ENCODE measurements at places on chromosomes 4 and X. TPM values are rescaled to one million over a fixed set of nuclear protein-coding genes. Genes with fewer than 3 reads are reported as not detected.
A peak's percentile ranks its signal among the peaks of the same experiment; 100 is the strongest.

The POU4F2 gene
- total RNA-seq, result not detected

The USP51 gene
- 2.2 TPM for total RNA-seq

The TGIF2LX gene
- total RNA-seq, result not detected

GRCh38 chrX:19225909-19226308 lies 103.6 kb upstream of the ADGRG2 start:
- DNase-seq, result no peak

GRCh38 chrX:107565931-107566603 lies 62.2 kb upstream of the PRPS1 start:
- no peak for DNase-seq

DNA sequence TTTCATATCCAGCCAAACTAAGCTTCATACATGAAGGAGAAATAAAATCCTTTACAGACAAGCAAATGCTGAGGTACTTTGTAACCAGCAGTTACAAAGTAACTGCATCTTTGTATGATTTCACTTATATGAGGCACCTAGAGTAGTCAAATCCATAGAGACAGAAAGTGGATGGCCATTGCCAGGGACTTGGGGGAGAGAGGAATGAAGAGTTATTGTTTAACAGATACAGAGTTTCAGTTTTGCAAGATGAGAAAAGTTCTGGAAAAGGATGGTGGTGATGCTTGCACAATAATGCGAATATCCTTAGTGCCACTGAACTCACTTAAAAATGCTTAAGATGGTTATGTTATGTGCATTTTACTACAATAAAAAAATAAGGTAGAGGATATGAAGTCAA lies 58.4 kb upstream of the VCX start:
- DNase-seq, result no peak

- no peak for DNase-seq
Measured at GRCh38 chr4:151567056-151567455, 158.1 kb downstream of the FHIP1A start.

DNA sequence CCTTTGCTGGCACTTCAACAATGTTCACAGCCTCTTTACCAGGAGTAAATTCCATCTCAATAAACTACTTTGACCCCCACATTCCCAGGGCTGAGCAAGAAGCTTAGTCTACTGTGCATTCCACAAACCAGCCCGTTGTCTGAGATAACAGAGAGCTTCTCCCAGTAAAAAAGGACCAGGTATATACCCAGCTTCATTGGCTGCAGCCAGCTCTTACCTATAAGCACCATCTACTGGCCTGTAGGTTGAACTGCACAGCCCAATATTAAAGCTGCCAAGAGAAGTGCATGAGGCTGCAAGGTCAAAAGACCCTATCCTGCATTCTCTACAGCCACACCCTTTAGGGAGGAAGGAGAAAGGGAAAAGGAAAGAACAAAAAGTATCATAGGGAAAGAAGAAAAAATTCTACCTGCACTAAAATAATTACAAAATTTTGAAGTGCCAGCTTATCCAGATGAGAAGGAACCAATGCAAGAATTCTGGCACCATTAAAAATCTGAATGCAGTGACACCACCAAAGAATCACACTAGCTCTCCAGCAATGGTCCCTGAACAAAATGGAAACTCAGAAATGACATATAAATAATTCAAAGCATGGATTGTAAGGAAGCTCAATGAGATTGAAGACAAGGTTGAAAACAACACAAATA lies 45.7 kb upstream of the INTU start:
- no peak for DNase-seq

GRCh38 chr4:6942238-6942800 lies 32.7 kb downstream of the TBC1D14 start:
- peak; percentile 39 for DNase-seq

Data from activated T-helper 1 cell treated with anti-CD3 and anti-CD28 coated beads, Interleukin-12 subunit alpha, Interleukin-12 subunit beta, Interleukin-2, Interleukin-4 antibody, amounts not matched to agents 30 ng/mL and 10 ng/mL and 1 ng/mL, durations not matched to agents 14 hours and 24 hours and 36 hours (primary cell).